ENCODE measurements at places on chromosomes 12 and 14.

DNA sequence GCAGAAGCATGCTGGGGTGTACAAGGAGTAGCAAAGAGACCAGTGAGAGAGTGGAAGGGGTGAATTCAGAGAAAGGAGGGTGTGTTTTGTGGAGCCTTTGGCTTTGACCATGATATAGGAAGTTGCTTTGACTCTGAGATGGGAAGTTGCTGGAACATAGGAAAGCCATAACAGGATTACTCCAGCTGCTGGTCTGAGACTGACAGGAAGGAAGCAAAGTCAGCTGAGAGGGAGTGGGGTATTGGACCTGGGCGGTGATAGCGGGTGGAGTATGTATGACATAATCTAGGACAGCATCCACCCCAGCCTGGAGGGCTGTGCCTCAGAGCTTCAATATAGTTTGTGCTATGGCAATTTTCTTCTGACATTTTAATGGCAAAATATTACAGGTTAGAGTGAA lies 324.4 kb downstream of the PDZRN4 start:
- no peak overlapping the region for H3K4me3 ChIP-seq
- no peak overlapping the region for H3K27ac ChIP-seq
- H3K27me3 ChIP-seq, result peaks cover 16% of the 10 kb centered on the region
- no peak for ATAC-seq
- H3K4me1 ChIP-seq, result no peaks in the 10 kb centered on the region

GRCh38 chr12:12786351-12786705 lies 869 bp downstream of the APOLD1 start:
- peak overlapping the region; percentile 90 for H3K4me3 ChIP-seq
- peaks cover 34% of the 10 kb centered on the region for H3K36me3 ChIP-seq
- peak overlapping the region; percentile 83 for H3K27ac ChIP-seq

DNA sequence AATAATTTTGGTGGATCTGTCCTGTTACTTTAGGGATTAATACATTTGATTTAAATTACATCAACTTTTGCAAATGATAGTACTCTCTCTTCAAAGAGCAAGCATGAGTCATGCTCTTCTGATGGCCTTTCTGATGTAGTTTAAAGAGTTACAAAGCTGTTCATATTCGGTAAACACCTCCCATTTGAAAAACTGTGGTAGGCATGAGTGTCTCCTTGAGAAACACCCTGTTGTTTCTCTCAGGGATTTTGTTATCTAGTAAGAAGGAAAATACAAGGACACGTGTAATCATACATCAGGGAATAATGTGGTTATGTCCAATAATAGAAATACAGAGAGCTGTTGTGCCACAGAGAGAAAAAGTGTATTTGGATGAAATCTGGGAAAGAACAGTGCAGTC lies 53.3 kb upstream of the E2F7 start:
- ATAC-seq, result no peak
- no peaks in the 10 kb centered on the region for H3K4me1 ChIP-seq
- H3K4me3 ChIP-seq, result no peak overlapping the region
- peaks cover 8% of the 10 kb centered on the region for H3K27me3 ChIP-seq
- H3K27ac ChIP-seq, result no peak overlapping the region
- no peaks in the 10 kb centered on the region for H3K36me3 ChIP-seq

DNA sequence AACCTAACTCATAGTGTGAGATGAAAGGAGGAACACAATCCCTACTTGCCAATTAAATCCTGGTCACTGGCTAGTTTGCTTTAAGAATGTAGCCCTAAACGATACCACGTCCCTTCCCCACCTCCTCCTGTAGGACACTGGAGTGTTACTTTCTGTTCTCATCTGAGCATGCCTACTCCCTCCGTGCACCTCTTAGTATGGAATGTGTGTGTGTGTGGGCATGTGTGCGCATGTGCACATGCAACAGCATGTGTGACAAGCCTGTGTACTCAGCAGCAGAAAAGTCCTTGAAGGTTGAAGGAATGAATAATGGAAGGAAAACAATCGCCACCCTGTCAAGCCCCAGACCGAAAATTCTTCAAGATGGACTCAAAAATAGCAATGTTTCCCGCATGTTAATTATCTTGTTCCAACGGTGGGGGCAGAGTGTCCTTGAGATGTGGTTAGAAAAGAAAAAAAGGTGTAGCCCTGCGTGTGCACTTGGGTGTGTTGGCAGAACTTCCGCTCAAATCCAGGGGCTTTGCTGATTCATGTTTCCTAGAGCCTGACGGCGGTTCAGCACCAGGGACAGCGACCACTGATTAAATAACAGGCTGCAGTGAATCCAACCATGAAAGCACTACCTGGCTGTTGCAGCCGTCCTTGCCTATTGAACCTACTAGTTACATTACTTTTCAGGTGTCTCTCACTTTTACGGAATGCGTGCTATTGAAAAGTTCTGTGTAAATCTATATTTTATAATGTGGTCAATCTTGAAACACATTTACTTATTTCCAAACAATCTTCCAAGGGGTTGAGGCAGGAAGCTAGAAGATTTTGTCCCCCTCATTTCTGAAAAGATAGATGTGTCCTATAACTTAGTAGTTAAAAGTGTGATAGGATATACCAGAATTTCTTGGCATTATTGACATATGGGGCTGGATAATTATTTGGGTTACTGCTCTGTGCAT lies 79.8 kb downstream of the SRRM4 start:
- no peaks in the 10 kb centered on the region for H3K36me3 ChIP-seq
- no peaks in the 10 kb centered on the region for H3K4me1 ChIP-seq
- no peak for ATAC-seq
- H3K27me3 ChIP-seq, result no peaks in the 10 kb centered on the region
- no peak overlapping the region for H3K4me3 ChIP-seq

DNA sequence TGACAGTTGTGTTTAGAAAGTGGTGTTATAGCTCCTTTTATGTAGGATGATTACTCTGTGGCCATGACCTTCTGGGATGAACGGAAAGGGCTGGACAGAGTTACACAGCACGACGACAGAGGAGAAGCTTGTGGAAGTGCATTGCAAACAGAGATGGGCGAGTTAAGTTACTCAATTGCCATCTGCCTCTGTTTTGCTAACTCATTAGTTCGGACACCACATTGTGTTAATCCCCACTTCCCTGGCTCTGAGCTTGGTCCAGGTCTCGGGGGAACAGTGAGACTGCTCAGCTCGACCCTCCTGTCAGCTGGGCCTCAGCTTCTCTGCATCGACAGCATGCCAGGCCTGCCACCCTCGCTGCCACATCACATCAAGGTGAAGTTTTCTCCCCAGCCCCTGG lies 408.0 kb downstream of the ZFP36L1 start:
- ATAC-seq, result no peak
- peaks cover 11% of the 10 kb centered on the region for H3K4me1 ChIP-seq
- H3K27me3 ChIP-seq, result no peaks in the 10 kb centered on the region
- no peak overlapping the region for H3K27ac ChIP-seq

- ATAC-seq, result no peak
- H3K4me3 ChIP-seq, result no peak overlapping the region
- H3K27ac ChIP-seq, result no peak overlapping the region
- H3K4me1 ChIP-seq, result no peaks in the 10 kb centered on the region
- peaks cover 27% of the 10 kb centered on the region for H3K27me3 ChIP-seq
- H3K36me3 ChIP-seq, result no peaks in the 10 kb centered on the region
Observed at GRCh38 chr12:66697404-66697803, 18.5 kb upstream of the GRIP1 start.
